SIG-M5 (cell line): ENCODE measurements at places on chromosomes 12 and 14.
A peak's percentile ranks its signal among the peaks of the same experiment; 100 is the strongest.

- no peak for DNase-seq
These were observed 130.3 kb upstream of the DNM1L start for GRCh38 chr12:32548691-32549281.

- DNase-seq = no peak
These were observed 34.6 kb upstream of the BEGAIN start for GRCh38 chr14:100621806-100622205.

- no peak for DNase-seq
These were observed 4.5 kb upstream of the KRT3 start for GRCh38 chr12:52800259-52800917.

GRCh38 chr12:122031342-122032216 is 9.9 kb downstream of the BCL7A start:
- DNase-seq = no peak

DNA sequence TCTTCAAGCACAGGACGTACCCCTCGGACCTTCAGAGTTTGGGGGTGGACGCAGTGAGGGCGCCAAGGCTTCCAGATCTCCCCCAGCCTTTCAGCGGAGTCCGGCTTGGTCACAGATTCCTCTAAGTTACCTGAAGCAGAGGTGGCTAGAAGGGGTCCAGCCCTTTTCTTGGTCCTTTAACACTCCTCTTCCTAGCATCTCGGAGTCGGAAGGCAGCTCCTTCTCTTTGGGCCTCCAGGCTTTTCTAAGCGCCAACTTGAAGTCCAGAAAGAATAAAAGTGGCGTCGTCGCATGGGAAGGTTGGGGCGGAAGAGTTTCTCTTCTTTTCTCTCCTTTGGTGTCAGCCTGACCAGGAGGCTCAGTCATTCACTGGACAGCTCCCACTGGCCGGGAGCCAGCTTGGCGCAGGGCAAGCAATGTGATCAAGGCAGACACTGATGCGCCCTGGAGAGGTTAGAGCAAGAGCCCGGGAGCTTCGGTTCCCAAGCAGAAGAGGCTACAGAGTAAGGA is 9.6 kb downstream of the OR6S1 start:
- no peak for DNase-seq

DNA sequence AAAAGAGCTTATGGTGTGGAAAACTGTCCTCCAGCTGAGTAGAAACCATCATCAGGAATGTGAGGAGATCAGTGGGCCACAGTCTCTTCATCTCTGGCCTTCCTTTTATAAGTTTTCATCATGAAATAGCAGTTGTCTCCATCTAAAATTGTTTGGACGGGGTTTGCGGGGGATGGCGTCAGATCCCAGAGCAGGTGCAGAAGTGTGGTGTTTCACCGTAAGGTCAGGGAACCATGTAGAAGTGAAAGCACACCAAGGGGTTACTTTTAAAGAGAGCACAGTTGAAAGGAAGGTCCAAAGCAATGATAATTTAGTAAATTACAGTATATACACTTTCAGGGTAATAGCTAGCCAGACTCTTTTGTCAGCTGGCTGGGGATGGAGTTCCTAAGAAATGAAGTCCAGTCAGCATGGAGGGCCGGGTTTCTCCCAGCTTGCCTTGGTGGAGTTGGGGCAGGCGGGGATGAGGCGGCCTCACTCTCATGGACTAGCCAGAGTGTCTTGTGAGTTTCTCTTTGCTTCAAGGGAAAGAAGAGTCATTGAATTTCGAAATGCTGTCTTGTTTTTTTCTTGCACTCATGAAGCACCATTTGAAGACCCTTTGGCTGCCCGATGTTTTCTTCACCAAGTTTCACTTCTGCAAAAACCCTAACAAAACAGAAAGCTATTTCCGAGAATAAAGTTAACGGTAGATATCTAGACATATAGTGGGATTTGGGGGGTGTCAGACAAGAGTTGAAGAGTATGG is 100.6 kb downstream of the ETV6 start:
- peak; percentile 84 for DNase-seq

DNA sequence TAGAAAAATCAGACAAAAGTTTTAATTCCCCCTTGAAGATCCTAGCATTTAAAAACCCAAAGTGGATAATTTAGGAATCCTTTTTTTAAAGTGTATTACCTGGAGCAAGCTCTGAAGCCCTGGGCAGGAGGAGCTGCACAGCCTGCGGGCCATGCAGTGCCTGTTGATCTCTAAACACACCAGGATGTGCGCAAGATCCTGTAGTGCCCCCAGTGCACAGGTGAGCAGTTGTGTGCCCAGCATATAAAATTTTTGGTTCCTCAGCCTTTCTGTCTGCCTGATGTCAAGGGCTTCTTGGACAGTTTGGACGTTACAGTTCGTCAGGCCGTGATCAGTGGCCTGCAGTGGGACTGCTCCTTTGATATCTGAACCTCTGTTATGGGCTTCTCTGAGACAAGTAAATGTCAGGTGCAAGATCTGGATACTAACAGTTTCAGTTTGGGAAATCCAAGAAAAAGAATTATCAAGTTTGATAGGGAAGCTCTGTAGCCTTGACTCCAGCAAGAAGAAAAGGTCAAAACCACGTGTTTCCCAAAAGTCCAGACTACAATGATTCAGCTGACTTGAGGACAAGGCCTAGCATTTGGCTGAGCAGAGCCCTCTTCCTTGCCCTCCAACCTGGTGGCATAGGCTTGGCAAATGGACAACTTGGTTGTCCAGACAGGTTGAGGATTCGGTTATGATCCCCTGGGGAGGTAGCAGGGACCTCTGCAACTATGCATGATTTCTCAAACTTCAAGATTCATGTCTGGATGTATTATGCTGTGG is 1.0 kb downstream of the ATXN7L3B start:
- DNase-seq = no peak

GRCh38 chr14:89110110-89110509 is 285.7 kb downstream of the TTC8 start:
- no peak for DNase-seq

DNA sequence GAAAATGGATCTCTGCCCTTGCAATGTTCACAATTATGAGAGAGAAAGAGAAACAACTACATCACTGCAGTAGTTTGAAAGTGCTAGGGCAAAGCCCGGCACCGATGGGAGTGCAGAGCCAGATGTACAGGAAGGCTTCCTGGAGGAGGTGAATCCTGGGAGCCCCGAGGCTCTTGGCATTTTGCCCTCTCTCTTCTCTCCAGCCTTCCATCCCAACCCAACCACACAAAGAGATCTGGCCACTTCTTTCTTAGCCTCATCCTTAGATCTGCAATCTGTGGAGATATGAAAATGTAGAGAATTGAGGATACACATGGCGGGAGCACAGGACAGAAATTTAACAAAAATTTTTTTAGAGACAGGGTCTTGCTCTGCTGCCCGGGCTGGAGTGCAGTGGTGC is 3.3 kb upstream of the PAPLN start:
- DNase-seq = no peak

GRCh38 chr14:84027351-84027750 is 1502.6 kb upstream of the FLRT2 start:
- no peak for DNase-seq

- DNase-seq = no peak
These were observed 246.2 kb downstream of the MSRB3 start for GRCh38 chr12:65524666-65525065.

GRCh38 chr12:713281-713875 is 39.0 kb upstream of the WNK1 start:
- no peak for DNase-seq

DNA sequence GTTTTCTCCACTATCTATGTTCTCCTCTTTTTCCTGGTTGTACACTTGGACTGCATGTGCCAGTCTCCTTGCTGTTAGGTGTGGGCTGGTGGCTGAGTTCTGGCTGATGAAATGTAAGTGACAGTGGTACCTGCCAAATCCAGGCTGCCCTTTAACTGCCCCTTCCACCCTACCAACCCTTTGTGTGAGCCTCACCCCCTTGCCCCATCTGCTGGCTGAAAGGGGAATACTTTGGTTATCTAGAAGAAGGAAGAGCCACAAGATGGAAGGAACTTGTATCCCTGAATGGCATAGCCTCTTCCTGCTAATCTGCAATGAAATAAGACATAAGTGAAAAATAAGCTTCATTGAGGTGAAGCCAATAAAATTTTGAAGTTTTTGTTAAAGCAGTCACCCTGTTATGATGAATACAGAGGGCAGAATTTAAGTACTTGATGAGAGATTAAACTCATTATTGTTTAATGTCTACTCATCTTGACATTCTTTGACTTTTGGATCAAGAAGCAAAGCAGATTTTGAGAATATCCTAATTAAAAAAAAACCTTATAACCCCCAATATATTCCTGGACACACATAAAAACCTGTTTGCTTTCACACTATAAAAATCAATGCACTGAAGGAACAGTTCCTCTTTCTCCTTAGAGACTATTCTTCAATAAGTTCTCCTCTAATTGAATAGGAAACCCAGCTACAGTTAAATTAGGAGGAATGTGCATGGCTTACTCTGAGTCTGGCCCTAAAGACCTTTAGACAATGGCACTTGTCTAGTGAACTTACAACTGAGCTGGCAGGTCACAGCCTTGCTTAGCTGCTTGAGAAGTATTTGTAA is 262.6 kb upstream of the BTG1 start:
- no peak for DNase-seq

DNA sequence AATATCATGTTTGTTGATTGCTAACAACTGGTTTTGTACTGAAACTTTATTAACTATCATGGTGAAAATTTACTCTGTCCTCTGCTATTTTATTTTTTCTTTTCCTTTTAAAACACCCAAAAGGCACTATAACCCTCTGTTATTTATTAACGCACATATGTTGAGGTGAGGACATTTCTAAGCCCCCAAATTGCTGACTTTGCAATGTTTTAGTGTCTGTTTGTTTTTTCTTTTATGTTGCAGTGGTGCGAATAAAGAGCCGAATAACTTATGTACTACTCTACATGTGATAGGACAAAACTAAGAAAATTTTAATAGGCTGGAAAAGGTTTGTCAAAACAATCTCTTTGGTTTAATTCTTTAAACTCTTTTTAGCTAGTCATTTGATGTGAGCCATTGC is 24.5 kb upstream of the PAWR start:
- DNase-seq = no peak

DNA sequence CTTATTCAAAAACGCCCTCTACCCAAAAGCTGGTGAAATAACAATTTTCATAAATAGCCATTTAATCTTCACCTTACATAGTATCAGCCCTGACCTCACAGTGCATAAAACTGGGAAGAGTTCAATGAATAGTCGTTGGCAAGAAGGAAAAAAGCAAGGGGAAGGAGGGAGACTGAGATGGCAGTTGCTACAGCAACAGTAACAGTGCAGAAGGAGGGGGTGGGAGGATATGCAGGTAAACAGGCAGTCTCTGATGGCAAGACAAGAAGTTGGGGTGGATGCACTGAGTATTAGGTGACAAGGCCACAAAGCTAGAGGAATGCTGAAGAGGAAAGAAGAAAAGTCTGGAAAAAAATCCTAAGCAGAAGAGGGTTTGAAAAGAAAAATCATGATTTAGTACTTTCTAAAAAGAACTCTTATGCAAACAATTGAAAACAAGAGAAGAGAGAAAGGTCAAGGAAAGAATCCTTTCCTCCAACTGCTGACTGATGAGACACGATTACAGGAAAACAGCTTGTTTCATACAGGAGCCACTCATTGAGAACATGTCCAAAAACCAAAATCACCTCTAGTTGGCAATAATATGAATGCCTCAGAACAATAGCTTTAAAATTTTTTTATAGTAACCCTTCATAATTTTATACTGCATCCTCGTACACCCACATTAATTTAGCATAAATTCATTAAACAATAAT is 56.0 kb downstream of the DCAF5 start:
- no peak for DNase-seq

DNA sequence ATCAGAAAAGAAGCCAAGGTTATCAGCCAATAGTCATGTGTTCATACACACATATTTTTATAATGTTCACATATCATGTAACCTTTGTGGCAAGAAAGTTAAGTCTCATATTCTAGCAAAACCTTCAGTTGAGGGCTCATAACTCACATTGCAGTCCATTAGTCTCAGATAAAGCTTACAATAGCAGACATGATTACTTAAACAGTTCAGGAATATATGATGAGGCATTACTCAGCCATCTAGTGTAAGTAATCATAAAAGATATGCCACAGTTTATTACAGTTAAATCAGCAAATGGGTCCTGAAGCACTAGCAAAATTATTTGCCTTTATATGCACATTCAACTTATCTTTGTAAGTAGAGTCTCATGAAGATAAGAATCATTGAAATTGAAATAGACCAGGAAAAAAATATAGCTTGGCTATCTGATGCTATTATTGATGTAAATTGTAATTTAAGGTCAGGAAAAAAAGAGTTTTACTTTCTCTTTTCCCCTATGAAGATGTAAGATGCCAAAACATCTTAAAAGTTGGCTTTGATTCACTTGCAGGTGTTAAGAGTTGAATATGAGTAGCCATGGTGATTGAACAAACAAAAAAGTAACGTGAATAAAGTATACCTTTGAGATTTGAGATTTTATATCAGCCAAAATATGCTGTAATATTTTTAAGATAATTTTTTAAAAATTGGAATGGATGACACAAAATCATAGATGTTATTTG is 537.0 kb downstream of the SLC6A15 start:
- DNase-seq = no peak

GRCh38 chr14:92443741-92444140 is 69.8 kb upstream of the RIN3 start:
- no peak for DNase-seq

- peak; percentile 50 for DNase-seq
These were observed 27.2 kb upstream of the PNMA1 start for GRCh38 chr14:73741386-73741875.

- DNase-seq = no peak
These were observed 65.1 kb upstream of the DUSP6 start for GRCh38 chr12:89417246-89417977.

DNA sequence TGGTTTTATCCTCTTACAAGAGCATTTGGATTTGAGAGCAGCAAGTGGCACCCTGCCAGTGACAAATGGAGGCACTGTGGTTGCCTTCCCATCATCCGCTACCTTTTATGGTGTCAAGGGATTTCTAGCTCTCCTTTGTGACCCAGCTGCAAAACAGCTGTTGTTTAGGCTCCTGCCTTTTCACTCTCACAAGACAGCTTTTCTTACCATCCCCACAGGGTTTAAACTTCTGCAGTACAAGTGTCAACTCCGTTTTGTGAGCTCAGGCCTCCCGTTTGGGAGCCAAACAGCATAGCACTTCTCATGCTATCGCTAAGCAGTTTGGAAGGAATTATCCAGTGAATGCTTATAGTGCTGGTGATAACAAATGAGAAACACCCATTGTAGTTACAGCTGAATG is 331.4 kb downstream of the TMTC2 start:
- no peak for DNase-seq

DNA sequence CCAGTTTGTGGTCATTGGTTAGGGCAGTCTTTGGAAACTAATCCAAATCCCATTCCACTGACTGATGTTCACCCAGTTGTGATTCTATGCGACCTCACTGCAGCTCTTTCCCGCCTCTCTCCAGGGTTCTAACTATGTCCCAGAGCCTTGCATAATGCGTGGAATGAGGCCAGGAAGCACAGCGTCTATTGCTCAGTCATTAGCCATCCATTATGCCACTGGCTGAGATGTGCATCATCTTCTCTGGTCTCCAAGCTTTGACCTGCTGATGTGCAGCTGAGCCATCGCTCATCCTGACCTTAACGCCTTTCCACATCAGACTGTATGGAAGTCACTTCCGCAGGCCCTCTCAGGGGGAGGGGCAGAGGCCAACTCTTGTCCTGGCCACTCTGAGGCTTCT is 115.4 kb upstream of the VRK1 start:
- no peak for DNase-seq

- no peak for DNase-seq
These were observed 2.4 kb downstream of the DYNC1H1 start for GRCh38 chr14:101966742-101967141.
